Testis (tissue), 5 donors: ENCODE measurements at places on chromosomes 12 and 14. TPM values are rescaled to one million over a fixed set of nuclear protein-coding genes. Genes with fewer than 3 reads are reported as not detected.
A peak's percentile ranks its signal among the peaks of the same experiment; 100 is the strongest.

GRCh38 chr14:103340480-103341212 lies 6.6 kb downstream of the EIF5 start:
- DNase-seq, result no peak

DNA sequence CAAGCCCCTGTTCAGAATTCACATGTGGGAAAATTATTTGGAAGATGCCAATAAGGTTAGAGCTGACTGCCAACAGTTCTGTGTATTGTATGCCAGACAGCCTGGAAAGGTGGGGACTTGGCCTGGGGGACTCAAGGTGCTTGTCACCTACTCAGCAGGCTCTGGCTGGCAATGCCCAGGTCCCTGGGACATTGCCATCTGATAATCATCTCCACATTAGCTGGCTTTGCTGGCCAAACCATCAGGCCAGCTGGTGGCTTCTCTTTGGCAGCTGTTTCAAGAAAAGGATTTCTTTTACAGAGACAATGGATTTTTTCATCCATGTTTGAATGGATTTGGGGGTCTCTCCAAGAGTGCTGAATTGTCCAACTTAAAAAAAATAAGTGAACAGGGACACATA lies 165.2 kb downstream of the BRMS1L start:
- DNase-seq, result no peak

GRCh38 chr12:121214166-121214777 lies 4.3 kb downstream of the P2RX4 start:
- no peak for DNase-seq

DNA sequence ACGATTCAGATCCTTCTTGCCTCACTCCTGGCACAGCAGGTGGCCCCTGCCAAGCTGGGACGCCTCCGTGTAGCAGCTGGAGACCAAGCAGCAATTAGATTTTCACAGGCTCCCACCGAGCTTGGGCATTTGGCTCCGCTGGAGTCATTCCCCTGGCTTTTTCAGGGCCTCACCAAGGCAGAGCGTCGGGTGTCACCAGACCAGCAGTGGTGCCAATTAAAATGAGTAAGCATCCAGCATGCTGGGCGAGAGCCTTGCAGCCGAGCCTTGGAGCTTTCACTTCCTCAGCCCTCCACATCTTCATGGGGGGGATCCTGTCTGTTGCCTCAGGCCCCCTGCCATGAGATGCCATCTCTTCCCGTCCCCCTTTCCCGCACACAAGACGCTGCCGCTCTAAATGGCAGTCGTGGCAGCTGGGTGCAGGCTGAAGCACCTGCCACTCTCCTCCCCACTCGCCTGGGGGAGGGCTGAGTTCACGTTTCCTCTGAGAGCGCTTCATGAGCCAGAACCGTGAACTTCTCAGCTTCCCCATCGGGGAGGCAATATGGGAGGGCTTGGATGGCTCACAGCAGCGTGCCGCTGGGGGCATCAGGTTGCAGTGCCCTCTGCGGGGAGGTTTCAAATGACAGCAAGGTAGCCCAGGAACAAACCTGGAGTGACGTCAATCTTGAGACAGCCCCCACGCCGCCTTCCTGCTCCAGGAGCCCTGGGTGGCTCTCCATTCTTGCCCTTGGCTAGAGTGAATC lies 11.7 kb downstream of the TPCN1 start:
- no peak for DNase-seq

DNA sequence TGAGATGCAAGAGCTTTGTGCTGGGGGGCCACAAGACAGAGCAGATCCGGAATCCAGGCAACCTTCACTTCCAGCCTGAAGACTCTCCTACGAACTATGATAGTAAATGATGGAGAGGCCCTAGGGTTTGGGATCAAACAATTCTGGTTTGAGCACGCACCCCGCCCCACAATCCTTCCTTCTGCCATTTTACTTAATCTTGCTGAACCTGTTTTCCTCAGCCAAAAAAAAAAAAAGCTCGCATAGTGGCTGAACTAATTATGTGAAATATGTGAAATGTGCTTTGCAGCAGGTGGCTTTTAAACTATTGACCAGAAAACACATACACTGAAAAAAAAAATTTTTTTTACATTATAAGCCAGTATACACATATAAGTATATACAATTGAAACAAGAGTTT lies 667 bp upstream of the ITFG2 start:
- no peak for DNase-seq

- no peak for DNase-seq
These were observed 109.7 kb downstream of the ADGRD1 start for GRCh38 chr12:131063413-131063812.

- DNase-seq, result no peak
These were observed 18.5 kb upstream of the KLRD1 start for GRCh38 chr12:10289005-10289754.

DNA sequence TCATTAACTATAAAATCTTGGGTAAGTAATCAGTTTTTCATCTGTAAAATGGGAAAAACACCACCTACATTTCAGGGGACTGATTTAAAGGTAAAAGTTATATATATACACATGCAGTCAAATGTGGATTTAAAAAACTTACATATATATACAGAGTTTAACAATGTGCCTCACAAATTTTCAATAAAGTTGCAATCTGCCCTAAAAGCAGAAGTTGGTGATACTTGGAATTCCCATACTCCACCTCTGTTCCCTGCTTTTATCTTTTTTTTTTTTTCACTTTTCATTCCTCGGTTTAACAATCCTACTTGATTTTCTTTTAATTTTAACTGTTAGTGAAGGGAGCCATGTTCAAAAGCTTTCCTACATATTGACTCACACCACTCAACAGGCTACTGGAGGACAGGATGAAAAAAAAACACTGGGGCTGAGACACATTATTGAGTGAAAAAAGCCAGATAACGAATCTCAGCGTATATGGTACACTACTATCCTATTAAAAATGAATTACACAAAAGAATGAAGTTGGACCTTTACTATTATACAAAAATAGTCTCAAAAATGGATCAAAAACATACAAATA lies 24.3 kb downstream of the SPPL3 start:
- no peak for DNase-seq

DNA sequence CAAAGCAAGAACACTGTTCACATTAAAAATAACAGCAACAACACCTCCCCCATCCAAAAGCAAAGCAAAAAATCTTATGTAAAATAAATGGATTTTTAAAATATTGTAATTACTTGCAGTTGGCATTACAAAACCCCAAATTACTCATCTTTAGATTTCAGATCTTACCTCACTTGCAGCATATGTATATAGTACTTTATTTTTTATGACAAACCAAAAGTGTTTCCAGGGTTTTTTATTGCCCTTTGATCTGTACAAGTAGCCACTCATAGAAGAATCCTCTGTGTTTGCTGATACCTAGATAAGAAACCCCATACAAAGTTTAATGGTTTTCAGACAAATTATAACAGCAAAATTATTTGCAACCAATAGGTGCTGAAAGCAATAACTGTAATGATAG lies 12.2 kb upstream of the NR2C1 start:
- DNase-seq, result no peak

DNA sequence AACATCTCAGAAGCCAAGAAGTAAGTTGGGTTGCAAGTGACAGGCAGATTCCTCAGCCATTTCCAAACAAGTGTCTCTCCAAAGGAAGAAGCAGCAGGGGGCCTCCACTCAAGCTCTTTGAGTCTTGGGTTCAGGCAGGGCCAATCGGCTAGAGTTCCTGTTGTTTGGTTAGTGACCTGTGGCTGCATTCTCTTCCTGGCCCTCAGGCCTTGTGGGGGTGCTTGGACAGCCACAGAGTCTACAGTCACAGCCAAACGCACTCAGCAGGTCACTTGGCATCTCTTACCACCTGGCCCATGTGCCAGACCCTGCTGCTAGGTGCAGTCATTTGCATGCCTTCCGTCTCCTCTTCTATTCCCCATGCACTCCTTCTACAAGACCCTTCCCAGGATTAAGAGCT lies 353.9 kb downstream of the GRIN2B start:
- no peak for DNase-seq

GRCh38 chr12:113835433-113835832 lies 130.7 kb downstream of the RBM19 start:
- no peak for DNase-seq

GRCh38 chr14:68705741-68706283 lies 87.1 kb downstream of the ZFP36L1 start:
- DNase-seq, result no peak

GRCh38 chr12:26723379-26724308 lies 109.3 kb downstream of the ITPR2 start:
- DNase-seq, result peak; percentile 72

- no peak for DNase-seq
These were observed 42.1 kb upstream of the MEG3 start for GRCh38 chr14:100783630-100784370.

DNA sequence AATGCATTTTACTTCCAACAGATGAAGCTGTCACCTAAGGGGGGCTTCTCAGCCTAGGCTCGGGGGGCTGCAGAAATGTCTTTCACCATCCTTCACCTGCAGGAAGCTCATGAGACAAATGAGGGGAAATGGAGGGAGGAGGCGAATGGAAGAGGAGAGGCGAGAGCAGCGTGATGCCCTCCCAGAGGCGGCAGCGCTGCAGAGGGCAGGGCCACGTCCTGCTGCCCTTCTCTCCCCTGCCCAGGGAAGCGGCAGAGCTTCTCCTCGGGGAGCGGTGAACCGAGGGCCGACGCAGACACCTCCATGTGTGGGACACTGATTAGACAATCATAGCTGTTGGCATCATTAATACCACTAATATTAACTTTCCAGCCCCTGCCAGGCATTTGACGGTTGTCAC lies 78.3 kb downstream of the SERPINA3 start:
- DNase-seq, result no peak

SLC5A8 gene
- 0.31 TPM for total RNA-seq

CLEC4E gene
- 2.0 TPM for total RNA-seq
